ENCODE measurements at places on chromosomes 7 and 10.

DNA sequence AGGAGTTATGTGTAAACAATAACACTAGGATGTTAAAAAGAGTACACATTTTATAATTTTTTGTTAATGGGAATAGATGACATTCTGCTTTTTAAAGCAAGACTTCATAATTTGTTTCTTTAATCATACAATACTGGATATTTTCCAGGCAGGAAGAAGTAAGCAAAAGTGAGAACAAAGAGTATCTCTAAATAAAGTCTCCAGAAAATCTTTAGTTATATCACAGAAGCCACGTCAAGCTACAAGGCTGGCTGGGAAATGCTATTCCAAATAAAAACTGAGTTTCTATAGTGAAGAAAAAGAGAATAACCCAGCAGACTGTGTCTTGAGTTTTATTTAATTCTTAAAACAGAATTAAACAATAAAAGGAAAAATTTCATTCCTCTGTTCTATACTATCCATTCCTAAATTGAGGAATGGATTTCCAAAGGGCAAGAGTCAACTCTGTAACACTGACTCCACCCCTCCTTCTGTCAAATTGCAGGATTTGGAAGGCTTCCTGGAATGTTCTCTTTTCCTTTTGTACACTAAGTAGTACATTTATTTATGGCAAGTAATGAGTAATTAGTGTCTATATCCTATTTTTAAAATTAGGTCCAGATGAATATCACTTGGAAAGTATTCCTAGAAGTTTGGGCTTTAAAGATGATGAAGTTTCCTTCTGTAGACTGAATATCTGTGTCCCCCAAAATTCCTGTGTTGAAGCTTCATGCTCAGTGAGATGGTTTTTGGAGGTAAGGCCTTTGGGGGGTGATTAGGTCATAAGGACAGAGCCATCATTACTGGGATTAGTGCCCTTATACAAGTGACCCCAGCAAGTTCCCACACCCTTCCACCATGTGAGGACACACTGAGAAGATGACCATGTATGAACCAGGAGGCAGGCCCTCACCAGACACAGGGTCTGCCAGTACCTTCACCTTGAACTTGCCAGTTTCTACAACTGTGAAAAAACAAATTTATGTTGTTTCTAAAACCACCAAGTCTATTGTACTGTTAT is 290.9 kb downstream of the CRPPA start:
- no peak for DNase-seq

DNA sequence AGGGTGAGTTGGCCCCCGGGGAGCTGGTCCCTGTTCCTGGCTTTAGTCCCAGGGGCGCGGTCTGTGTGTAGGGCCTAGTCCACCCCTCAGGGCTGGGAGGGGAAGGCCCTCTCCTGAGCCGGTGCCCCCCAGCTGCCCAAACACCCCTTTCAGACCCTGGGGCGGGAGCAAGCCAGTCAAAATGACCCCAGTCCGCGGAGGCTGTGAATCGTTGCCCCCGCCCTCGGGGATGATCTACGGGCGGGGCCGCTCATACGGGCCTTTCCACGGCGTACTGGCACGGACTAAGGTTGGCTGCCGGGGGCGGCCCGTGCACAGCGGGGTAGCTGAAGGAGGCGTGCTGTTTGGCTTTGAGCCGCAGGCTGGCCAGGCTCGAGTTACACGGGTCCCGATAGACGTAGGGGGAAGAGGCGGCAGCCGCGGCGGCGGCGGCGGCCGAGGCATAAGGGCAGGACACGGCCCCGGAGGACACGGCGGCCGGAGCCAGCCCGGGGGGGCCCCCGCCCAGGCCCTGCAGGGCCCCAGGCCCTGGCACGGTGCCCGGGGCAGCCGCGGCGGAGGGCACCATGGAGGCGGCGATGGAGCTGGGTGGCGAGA is 4.3 kb downstream of the ELOVL3 start:
- peak; percentile 34 for DNase-seq

GRCh38 chr10:61943674-61944378 is 42.3 kb downstream of the ARID5B start:
- peak; percentile 81 for DNase-seq

- DNase-seq = no peak
Observed at GRCh38 chr10:23754179-23754578, 315.3 kb downstream of the OTUD1 start.

GRCh38 chr10:94344522-94345122 is 18.1 kb downstream of the NOC3L start:
- DNase-seq = no peak

- DNase-seq = no peak
Observed at GRCh38 chr10:7968510-7969112, 85.9 kb upstream of the GATA3 start.

GRCh38 chr7:80634505-80634904 is 3.9 kb upstream of the CD36 start:
- DNase-seq = no peak

GRCh38 chr7:11120675-11121220 is 147.1 kb downstream of the PHF14 start:
- DNase-seq = peak; percentile 49

GRCh38 chr10:83617172-83617571 is 522.1 kb upstream of the GHITM start:
- DNase-seq = no peak

DNA sequence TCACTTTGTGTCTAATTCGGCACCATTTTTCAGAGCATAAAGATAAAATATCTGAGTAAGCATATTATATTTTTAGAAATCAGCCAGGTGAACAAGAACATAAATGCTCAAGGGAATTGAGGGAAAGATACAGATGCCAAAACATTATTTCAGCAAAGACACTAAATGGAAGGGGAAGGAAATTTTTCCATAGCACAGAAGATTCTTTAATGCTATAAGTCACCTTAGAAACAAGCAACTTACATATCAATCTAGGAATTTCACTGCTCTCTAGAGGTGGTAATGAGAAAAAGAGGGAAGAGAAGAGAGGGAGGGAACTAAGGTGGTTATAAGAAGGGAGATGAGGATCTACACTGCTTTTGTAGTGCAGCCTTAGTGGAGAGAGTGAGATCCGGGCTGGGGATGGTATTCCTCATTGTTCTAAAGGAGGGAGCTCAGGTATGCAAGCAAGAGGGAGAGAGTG is 20.4 kb downstream of the ZNF365 start:
- no peak for DNase-seq

DNA sequence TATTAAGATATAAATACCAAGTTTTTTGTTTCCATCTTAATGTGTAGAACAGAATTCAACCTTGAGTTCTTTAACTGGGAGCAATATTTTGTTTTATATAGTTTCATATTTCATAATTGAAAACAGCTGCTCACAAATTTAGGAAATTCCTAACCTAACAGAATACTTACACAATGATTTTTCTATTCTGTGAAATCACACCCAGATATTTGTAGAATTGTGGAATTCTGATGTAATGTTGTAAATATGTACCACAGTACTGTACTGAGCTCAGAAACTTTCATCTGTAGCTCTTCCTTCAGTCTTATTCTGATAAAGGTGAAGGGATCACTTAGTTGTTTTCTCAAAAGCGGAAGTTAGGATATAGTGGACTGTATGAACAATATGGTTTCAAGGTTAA is 143.4 kb upstream of the GLI3 start:
- DNase-seq = no peak

GRCh38 chr7:115135769-115136410 is 214.0 kb downstream of the MDFIC start:
- DNase-seq = no peak

DNA sequence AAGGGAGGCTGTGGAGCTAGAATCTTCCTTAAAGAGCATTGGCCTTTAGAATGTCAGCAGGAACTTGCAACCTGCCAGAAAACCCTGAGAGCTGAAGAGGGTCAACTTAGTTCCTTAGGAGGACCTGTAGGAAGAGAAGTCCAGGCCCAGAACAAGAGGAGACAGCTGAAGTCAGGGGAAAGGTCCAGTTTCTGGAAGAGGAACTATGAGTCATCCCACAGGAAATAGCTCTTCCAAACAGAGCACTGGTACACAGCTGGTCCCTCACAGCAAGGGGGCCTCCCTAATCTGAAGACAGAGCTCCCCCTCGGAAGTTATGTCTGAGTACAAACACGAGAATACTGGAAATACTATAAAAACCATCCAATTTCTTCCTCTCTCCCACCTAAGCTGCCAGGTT is 98.9 kb downstream of the HERPUD2 start:
- DNase-seq = no peak

- peak; percentile 94 for DNase-seq
Observed at GRCh38 chr10:72334825-72335393, 19.8 kb downstream of the DNAJB12 start.

DNA sequence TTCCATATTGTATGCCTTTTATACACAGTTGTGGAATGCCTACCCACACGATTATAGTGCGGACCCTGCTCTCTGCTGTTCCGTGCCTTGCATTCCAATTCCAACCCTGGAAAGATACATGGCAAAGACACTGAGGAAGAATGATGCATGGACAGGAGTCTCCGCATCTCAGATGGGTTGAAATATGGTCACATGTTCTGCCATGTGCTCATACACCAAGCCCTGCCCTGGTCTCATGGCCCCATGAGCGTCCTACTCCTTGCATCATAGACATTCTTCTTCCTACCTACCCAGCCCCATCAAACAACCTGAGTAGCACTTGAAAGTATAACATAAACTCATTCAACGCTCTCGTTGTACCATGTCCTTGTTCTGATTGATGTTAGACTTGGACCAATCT is 6.3 kb downstream of the SLC39A12 start:
- DNase-seq = no peak

DNA sequence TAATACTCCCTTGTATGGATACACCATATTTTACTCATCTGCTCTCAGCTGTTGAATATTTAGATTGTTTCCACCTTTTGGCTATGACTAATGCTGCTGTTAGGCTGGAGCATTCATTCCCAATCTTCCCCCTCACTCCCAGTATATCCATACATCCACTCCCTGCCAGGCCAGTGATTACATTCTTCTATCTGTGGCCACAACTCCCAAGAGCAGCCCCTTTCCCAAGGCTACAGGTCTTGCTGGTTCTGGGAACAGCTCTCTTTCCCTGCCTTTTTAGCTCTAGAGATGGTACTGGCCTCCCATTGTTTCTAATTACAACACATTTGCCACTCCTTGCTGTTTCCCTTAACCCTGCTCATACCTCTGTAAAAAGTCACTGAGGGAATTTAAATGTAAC is 28.2 kb downstream of the SFR1 start:
- DNase-seq = no peak

DNA sequence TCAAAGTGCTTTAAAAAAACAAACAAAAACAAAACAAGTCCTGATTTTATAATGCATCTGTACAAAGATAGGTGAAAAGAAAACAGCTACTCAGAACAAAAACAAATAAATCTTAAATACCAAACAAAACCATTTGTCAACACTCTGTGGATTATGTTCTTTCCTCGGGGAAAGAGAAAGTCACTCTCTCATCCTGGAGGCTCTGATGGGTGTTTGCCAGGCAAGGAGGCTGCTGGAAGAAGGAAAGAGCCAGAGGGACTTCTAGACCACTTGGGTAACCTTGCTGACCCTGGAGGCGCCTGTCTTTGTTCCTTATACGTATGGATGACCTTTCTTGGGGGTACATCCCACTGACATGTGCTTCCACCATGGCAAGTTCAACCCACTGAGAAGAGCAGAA is 92.8 kb downstream of the ZRANB1 start:
- DNase-seq = no peak

DNA sequence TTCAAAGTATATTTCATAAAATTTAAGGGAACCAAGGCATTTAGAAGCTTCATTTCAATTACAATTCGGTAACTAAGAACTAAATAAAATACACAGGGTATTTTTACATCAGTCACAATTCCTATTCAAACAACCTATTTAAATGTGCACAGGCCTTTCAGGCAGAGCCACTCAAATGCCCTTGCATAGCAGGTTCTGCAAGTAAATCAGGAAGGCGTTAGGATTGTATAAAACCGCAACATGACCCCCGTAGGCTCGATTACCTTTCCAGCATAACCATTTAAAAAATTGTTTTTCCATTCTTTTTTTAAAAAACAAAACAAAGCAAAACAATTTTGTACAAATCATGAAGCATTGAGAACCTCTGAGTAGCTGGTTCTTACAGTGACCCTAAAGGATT is 289.9 kb upstream of the SP8 start:
- DNase-seq = no peak

- DNase-seq = no peak
Observed at GRCh38 chr7:80159802-80160201, 25.2 kb downstream of the GNAI1 start.

GRCh38 chr10:13972609-13973008 is 358.1 kb downstream of the FRMD4A start:
- no peak for DNase-seq

DNA sequence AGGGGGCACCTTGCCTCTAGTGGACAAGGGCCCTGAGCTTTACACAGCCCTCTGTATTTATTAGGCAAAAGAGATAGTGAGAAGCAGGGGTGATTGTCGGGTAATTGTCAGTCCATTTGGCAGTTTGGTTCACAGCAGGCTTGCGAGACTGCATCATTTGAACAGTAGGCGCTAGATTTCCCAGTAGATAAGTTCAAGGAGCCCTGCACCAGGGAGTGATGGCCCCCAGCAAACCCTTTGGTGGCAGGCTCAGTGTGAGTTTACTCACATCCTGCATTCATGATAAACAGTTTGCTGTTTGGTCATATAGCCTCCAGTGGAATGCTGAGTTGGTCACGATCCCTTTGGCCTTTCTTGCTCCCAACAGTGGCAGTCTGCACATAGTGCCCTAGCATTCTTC is 59.4 kb downstream of the MARCHF5 start:
- DNase-seq = no peak

GRCh38 chr7:116071629-116072028 is 41.1 kb upstream of the TFEC start:
- DNase-seq = peak; percentile 0

DNA sequence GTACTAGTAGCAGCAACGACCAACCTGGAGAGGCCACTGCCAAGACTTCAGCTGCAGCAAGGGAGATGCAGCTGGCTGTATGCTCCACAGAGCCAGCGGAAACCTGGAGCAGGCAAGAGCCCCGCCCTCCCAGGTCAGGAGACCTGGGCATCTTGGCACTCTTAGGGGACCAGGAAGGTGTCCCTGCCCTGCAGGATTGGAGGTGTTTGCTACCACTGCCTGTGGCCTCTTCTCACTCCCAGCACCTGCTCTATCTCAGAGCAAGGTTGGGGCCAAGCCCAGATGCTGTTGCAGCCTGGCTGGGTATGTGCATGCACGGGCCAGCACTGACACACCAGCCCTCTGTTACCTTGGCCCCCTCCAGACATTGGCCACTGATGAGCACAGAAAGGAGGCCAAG is 1512.8 kb downstream of the REEP3 start:
- DNase-seq = no peak

DNA sequence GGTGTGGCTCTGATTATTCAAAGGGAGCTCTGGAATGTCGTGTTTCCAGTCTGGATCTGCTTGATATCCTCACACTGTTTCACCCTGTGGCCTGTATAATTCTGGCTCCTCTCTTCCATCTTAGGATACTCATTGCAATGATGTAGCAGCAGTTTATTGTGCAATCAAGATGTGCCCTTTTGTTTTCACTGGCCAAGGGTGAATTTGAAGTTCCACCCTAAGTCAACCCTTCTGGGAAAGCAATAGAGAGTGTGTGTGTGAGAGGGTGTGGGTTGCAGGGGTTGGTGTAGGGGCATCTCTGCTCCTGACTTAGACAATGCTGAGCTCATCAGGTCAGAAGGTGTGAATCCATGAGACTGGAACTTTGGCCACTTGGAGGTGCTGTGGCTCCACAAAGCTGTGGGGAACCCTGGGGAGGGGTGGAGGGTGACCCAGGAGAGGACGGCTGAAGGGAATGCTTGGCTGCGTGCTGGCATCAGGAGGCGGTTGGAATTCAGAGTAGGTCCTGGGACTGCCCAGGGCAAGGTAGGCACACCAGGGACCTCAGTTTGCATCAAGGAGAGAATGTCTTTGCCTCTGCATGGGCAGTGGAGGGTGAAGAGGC is 118.0 kb upstream of the PRSS58 start:
- DNase-seq = peak; percentile 32

- no peak for DNase-seq
Observed at GRCh38 chr10:111347386-111348013, 270.7 kb downstream of the ADRA2A start.
